GM06990 (cell line): ENCODE measurements at places on chromosomes 6 and 20.

GRCh38 chr6:40358473-40359460, 228.4 kb downstream of the LRFN2 start:
- DNase-seq = no peak

DNA sequence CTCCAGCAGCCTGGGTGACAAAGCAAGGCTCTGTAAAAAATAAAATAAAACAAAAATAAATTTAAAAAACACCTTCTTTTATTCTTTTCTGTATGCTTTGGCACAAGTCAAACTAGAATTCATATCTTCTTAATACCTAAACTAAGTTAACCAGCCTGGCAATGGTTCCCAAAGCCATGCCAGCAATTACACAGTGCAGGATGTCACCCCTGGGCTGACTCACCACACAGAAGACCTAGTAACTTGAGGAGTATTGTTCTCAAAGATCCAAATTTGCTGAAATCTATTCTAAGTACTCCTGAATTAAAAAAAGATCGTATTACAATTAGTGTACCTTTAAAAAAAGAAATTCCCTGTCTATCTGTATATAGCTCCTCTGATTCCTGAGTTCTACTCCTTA, 162.7 kb upstream of the SGK1 start:
- DNase-seq = no peak

- DNase-seq = no peak
Observed at GRCh38 chr6:76120302-76120701, 47.8 kb upstream of the IMPG1 start.

- no peak for DNase-seq
Observed at GRCh38 chr6:118748311-118749062, 97.1 kb upstream of the CEP85L start.

DNA sequence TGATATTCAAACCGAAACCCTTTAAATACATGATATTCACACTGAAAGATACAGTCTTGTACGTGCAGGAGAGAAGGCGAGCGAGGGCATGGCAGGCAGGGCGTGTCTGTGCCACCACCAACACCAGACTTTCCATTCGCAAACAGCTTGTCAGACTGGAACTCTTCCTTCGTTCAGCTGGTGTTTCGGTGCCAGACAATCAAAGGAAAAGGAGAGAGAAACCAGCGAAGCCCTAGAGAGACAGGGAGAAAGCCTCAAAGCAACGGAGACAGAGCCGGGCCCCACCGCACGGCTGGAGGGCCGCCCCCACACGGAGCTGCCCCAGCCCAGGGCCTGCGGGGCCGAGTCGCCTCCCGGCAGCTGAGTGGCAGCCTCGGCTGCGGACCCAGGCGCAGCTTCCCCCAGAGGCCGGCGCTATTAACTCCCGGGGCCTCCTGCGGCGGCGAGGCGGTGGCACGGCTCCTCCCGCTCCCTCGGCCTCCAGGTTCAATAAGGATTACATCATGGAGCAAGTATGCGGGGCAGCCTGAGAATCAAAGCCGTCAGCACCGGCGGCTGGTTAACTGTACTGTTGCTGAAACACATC, 32.1 kb upstream of the NR2E1 start:
- DNase-seq = no peak

DNA sequence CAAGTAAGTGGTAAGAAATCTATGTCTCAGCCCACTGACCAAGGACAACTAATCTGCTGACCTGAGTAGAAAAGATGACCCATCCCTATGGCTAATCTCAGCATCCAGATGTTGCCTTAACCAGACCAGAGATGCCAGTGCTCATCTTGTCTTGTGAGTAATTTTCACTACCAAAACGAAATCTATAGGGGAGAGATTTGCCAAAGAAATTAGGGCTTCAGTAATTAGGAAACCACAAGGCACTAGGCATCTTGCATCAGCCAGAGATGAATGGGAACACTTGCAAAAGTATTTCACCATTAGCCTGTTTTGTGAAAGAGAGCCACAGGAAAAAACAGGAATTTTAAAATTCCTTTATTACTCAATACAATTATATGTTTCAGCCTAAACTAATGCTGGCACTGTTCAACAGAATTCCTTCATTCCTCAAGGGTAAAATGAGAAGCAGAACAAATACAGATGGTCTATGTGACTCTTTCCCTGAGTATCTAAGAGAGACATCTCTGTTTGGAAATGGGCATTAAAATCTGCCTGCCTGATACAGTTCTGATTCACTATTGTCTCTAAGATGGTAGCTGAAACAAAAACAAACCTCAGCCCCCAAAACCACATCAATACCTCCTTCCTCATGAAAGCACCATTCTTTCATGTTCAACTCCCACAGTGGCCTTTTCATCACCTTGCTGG, 87.8 kb downstream of the GMDS start:
- DNase-seq = peak; percentile 12

DNA sequence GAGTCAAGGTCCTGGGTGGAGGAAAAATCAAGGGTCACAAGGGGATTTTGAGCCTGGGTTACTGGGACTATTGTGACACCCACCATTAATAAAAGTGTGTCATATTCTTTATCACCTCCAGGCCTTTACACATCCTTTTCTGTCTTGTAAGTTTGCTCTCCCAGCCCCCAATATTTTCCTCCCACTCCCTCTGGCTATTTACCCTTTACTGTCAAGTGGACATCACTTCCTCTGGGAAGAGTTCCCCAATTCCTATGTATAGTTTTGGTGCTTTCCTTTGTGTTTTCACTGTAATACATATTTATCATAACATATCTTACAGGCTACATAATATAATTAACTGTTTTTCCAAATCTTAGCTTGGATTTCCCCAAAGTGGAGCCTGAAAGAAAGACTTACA, 36.3 kb downstream of the MARCKS start:
- no peak for DNase-seq

DNA sequence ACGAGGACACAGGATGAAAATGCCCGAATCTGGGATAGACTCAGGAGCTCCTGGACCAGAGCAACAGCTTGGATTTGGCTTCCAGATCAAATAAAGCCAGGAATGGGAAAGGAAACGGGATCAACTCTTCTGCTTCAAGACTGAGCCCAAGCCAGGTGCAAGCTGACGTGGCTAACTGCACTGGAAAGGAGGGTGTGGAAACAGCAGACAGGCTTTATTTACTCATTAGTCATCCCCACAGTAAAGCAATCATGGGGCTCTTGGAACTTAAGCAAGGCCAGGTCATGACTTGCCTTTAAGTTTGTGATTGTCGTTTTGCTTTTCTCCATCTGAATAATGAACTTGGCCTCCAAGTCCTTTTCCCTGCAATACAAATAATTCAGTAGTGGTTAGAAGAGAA, 45.2 kb downstream of the KIF16B start:
- no peak for DNase-seq

GRCh38 chr6:112007254-112007653, 46.6 kb upstream of the CCN6 start:
- DNase-seq = no peak

GRCh38 chr20:13274275-13274861, 53.3 kb downstream of the ISM1 start:
- DNase-seq = no peak

GRCh38 chr6:81031416-81031815, 721.1 kb downstream of the TENT5A start:
- no peak for DNase-seq

DNA sequence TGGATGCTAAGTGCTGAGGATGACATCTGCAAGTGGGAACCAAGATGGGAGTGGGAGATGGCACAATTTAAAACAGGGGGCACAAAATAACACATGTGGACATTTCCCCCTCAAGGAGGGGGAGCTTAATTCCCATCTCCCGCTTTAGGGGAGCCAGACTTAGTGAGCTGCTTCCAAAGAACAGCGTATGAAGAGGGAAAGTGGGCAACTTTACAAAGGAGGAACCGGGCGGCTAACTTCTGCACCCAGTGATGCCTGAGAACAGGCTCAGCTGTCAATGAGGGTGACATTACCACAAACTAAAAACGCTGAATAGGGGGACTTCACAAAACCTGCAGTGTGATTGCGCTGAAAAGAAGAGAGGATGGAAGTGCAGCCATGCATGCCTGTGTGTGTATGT, 95.5 kb upstream of the NXT1 start:
- DNase-seq = no peak

- no peak for DNase-seq
Observed at GRCh38 chr20:38109591-38110524, 55.2 kb downstream of the TGM2 start.

DNA sequence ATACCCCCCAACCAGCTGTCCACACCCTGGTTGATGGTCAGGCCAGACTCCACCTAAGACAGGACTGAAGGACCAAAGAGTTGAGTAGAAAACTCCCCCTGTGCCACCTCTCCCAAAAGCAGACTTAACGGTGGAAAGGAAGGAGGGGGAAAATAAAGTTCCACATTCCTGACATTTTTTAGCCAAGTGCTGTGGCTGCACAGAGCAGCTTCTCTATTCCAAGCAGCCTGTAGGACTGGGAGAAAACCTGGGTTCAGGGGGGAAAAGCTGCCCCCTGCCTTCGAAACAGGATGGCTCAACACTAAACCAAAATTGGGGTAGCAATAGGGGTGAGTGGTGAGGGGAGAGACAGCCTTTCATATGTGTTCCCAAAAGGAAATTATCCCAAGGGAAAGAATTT, 3.6 kb downstream of the TRAM2 start:
- no peak for DNase-seq

DNA sequence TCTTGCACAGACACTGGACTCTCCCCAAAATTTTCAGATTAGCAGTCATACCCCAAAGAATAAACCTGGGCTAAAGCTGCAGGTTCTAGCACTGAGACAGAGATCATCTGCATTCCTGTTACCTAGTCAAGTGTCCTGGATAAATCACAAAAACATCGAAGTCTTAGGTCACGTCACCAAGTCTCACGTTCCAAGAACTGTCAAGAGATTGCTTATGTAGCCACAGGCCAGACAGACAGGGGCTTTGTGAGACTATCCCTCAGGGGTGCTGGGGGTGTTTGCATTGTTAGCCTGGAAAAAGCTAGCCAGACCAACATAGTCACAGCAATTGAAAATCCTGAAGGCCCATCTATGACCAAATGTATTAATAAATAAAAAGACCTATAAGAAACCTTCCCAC, 243.1 kb upstream of the PREP start:
- DNase-seq = no peak

- peak; percentile 44 for DNase-seq
Observed at GRCh38 chr6:43338243-43338642, 29.6 kb upstream of the CRIP3 start.

DNA sequence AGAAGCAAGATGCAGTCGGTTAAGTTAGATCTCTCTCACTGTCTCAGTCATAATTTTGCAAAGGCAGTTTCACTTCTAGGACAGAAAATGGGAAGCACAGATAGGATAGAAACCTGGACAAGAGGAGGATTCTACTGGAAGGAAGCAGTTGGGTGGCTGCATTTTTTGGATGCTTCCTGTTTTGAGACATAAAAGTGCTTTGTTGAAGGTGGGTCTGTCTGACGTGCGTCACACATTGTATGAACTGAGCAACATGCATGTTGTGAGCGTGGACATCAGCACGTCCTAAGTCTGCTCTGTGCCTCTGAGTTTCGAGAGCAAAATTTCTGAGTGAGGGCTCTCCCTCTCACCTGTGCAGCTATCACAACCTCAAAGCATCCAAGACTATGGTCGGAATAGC, 68.7 kb upstream of the SNX9 start:
- DNase-seq = no peak

DNA sequence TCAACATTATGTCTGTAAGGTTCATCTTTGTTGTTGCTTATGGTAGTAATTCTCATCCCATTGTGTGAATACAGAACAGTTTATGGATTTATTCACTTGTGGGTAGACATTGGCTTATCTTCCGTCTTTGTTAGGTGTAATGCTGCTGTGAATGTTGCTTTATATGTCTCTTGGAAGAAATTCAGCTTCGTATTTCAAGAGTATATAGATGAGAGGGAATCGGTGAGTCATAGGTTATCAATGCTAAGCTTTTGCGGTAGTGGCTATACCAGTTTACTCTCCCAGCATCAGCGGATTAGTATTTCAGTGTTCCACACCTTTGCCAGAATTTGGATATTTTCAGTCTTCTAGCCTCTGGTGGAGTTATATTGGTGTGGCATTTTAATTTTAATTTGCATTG, 77.8 kb downstream of the ZFAND3 start:
- DNase-seq = no peak

GRCh38 chr6:143325379-143326140, 124.9 kb downstream of the ADAT2 start:
- DNase-seq = no peak

GRCh38 chr6:84665401-84665800, 99.0 kb downstream of the TBX18 start:
- DNase-seq = no peak

- no peak for DNase-seq
Observed at GRCh38 chr20:24465730-24466129, 3.7 kb upstream of the SYNDIG1 start.

DNA sequence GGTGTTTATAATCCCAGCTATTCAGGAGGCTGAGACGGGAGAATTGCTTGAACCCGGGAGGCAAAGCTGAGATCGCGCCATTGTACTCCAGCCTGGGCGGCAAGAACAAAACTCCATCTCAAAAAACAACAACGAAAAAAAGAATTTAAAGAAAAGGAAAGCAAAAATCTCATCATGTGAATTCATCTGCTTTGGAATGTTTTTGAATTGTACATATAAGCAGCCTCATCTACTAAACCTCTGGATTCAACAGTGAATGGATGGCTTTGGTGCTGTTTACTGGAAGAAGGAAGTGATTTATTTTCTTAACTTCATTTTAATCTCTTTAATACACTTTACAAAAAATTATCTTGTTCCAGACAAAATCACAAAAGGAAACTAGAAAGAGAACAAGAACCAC, 51.8 kb upstream of the PNRC1 start:
- no peak for DNase-seq

- no peak for DNase-seq
Observed at GRCh38 chr20:58374906-58375758, 13.9 kb upstream of the VAPB start.

- no peak for DNase-seq
Observed at GRCh38 chr6:154143753-154144152, 104.7 kb downstream of the OPRM1 start.

- no peak for DNase-seq
Observed at GRCh38 chr6:31368461-31368860, 11.5 kb upstream of the HLA-B start.

DNA sequence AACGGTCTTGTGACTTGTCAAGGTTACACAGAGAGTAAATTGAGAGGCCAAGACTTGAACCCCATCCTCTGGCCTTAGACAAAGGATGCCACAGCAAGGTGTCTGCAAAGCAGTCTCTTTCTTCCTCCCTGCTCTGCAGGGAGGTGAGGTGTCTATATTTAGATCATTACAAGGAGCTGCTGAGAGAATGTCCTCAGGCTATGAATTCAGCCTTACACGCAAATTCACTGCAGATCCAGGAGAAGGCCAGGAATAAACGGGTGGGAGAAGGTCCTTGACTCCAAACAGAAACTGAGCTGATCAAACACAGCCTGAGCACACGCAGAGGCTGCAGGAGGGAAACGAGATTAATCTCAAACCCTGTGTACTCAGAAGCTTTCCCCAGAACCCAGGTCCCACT, 48.6 kb upstream of the PTPRT start:
- DNase-seq = no peak
